ENCODE measurements at places on chromosomes 11 and 22.

- DNase-seq, result no peak
Observed at GRCh38 chr22:26066534-26066933, 102.7 kb upstream of the SEZ6L start.

- DNase-seq, result no peak
Observed at GRCh38 chr11:122601141-122602125, 54.1 kb upstream of the UBASH3B start.

- no peak for DNase-seq
Observed at GRCh38 chr11:118448294-118448693, 12.0 kb downstream of the KMT2A start.

GRCh38 chr11:73968356-73968966 is 14.2 kb downstream of the UCP2 start:
- DNase-seq, result no peak

- no peak for DNase-seq
Observed at GRCh38 chr11:20501971-20502370, 97.4 kb upstream of the SLC6A5 start.

- no peak for DNase-seq
Observed at GRCh38 chr22:50115693-50116092, 25.9 kb downstream of the MOV10L1 start.

DNA sequence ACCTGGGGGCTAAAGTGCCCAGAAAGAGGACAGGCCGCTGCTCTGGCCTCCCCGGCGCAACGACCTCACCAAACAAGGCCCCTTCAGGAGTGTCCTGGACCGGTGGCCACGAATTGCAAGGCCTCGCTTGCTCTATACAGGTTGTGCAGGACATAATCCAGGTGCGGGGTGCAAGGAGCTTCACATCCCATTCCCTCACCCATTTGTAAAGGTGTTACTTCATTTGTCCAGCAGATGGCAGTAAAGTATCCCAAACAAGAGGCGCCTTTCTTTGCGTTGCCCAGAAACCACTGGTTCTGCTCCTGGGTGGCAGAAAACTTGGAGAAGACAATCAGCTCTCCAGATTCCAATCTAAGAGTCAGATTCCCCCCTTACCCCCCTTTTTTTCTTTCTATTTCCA is 35.9 kb upstream of the PRDM11 start:
- no peak for DNase-seq

- no peak for DNase-seq
Observed at GRCh38 chr11:45108070-45109064, 38.1 kb upstream of the PRDM11 start.

DNA sequence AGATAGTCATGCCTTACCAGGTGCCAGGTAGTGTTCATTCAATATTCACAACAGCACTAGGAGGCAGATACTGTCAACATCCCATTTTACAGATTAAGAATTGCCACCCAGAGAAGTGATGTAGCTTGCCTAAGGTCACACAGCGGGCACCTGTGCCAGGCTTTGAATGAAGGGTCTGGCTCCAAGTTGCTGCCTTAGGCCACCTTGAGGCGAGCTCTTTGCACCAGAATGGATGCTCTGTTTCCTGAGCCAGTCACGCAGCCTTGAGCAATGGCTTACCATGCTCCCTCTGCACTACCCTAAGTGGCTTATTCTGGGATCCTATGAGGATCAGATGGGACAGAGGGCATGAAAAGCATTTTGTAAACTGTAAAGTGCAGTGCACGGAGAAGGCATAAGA is 25.1 kb upstream of the TIMP3 start:
- no peak for DNase-seq

DNA sequence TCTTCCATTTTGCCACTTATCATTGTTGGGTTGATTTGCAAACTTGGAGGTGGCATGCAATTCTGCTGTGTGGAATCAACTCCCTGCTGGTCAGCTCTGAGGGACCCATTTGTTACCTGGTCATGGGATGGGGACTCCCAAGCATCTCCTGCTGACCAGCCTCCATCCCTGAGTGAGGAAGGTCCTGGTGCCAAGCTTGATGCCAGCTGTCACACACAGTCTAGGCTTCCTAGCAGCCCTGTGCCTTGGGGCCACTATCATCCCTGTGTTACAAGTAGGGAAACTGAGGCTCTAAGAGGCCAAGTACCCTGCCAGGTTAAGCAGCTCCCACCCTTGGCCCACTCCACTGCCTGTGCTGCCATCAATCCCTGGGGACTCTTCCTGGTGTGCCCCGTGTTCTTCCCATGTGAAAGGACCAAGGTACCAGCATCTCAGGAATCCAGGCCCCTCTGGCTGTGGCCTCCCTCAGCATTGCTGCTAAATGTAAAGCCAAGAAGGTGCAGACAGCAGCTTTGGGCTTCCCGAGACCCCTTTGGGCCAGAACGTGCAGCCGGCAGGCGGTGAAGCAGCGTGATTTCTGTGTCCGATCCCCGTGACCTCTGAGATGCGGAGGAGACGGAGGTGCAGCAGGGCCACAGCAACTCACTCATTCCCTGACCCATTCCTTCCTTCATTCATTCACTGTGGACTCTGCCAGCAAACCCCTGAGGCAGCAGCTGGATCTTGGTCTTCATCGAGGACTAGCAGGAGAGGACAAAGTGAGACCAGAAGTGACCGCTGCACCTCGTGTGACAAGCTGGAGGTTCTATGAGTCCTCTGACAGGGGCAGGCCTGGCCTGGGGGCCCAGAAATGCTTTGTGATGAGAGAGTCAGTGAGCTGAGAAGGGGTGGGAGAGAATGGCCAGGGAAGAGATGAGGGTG is 49.7 kb downstream of the MYEOV start:
- DNase-seq, result no peak

GRCh38 chr22:20028855-20029549 is 8.1 kb downstream of the TANGO2 start:
- no peak for DNase-seq

- DNase-seq, result no peak
Observed at GRCh38 chr22:42172773-42173172, 42.2 kb upstream of the CYP2D6 start.

DNA sequence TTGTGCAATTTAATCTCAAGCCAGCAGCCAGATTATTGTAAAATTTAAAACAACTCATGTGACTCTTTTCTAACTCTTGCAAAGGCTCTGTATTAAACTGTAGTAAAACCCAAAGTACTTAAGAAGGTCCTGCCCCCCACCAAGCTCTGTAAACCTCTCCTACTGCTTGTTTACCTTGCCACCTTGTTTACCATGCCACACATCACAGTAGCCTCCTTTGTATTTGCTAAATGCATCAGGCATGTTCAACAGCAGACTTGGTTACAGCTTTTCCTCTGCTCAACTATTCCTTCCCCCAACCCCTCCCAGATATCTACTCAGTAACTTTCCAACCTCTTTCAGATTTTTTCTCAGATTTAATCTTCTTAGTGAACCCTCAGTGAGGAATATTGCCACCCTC is 861.6 kb downstream of the METTL15 start:
- DNase-seq, result no peak

DNA sequence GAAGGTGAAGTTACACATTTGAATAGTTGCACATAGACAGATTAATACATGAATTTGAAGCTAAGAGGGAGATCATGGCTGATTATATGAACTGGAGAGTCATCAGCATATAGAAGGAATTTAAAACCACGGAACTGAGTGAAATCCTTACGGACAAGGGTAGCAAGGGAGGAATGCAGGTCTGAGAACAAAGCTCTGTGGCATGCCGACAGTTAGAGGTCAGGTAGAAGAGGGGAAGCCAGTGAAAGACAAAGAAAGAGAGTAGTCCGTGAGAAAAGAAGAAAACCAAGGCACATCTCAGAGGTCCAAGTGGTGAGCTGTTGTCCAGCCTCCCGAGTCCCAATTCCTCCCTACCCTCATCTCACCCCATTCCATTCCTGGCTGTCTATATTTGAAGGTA is 11.8 kb upstream of the SYT9 start:
- DNase-seq, result no peak

- DNase-seq, result no peak
Observed at GRCh38 chr11:108601150-108601549, 7.6 kb upstream of the EXPH5 start.

GRCh38 chr11:85827748-85828639 is 17.1 kb upstream of the SYTL2 start:
- DNase-seq, result no peak

GRCh38 chr22:35879351-35879750 is 149.3 kb downstream of the RBFOX2 start:
- DNase-seq, result no peak

GRCh38 chr11:79102840-79103239 is 338.0 kb downstream of the TENM4 start:
- no peak for DNase-seq

- DNase-seq, result no peak
Observed at GRCh38 chr11:15406851-15407351, 292.2 kb downstream of the INSC start.

DNA sequence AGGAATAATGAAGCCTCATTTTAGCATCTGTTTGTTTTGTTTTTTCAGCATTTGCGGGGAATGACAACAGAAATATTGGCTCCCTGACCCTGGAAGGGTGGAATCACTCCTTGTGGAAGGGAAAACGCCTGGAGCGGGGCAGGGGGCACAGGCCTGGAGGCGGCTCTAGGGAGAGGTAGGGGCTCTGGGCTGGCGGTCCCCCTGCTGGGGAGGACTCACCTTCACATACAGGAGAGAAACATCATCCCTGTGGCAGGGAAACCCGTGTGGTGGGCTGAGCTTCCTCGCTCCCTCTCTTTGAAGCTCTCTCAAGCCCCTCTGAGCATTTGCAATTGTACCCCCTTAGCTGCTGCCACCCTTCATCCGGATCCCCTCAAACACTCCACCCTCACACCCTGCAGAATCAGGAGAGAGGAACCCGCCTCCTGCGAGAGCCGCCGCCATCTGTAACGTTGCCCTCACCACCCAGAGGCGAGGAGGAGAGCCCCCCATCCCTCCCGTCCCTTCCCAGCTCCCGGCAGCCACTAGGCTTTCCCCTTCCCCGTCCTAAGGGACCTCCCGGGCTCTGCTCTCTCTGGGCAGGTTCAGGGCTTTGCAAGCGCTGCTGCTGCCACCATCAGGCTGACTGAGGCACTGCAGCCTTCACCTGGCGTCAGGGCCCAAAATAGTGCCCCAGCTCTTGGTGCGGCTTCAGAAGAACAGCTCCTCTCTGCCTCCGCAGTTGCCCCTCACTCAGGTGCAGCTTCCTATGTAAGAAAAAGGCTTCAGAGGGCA is 10.4 kb downstream of the KIRREL3 start:
- DNase-seq, result peak; percentile 3

DNA sequence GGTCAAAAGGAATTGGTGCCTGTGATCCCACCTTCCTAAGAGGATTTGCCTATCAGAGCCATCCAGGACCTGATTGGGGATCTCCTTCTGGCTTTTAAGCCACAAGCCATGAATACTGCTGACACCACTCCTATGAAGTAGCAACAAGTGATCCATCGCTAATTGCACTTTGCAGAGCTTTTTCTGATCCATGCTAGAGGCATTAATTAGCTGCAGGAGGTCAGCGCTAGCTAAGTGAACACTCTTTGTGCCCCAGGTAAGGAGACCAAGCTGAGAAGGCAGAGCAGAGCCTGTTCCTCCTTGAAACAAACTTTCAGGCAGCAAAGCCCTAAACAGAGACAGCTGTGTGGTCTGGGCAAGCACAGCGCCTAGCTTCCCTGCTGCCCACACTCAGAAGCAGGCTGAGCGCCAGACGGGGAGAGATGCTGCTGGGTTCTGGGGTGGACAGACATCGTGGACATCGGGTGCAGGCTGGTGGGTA is 122.2 kb downstream of the ABTB2 start:
- DNase-seq, result no peak

- DNase-seq, result no peak
Observed at GRCh38 chr11:88013508-88014065, 161.7 kb downstream of the RAB38 start.

DNA sequence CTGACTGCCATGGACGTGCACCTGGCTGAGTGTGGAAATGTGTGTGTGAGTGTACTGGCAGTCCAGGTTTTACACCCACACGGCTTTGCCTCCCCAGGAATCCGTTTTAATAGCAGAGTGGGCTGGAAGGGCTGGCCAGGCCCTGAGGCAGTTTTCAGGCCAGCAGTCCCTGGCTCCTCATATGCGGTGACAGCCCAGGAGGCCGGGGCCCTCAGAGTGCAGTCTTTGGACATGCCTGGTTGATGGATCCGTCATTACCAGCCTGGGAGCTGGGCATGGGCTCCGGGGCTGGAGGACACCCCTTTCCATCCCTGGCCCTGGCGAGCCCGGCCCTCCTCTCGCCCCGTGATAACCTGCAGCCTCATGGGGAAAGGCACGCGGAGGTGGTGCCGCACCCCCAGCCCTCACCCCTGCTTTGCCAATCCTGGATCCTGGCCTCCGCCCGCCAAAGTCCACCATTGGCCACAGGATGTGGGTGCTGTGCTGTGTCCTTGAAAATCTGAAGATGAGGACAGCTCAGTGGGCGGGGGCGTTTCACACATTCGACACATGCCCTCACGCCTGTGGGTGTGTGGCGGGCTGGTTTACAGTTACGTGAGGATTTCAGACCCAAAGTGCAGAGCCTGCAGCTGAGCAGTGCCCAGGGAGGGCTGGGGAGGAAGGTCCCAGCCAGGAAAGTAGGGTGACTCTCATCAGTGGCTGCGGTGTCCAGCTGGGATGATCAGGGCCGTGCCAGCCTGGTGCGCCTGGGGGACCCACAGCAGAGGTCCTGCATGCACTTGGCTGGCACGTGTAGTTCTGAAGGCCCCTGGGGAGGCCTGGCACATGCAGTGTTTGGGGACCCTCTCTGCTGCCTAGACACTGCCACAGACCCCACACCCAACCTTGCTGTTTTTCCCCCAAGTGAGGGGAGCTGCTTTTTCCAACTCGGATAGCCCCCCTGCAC is 55.1 kb downstream of the RTN4R start:
- no peak for DNase-seq

GRCh38 chr22:19889951-19890350 is 35.3 kb upstream of the GNB1L start:
- no peak for DNase-seq

Data from activated CD8-positive, alpha-beta memory T cell treated with anti-CD3 and anti-CD28 coated beads for 4 hours (primary cell).